SK-N-DZ (cell line): ENCODE measurements at places on chromosomes 7 and 10.

GRCh38 chr10:23525406-23525805 lies 86.5 kb downstream of the OTUD1 start:
- no peak for DNase-seq

DNA sequence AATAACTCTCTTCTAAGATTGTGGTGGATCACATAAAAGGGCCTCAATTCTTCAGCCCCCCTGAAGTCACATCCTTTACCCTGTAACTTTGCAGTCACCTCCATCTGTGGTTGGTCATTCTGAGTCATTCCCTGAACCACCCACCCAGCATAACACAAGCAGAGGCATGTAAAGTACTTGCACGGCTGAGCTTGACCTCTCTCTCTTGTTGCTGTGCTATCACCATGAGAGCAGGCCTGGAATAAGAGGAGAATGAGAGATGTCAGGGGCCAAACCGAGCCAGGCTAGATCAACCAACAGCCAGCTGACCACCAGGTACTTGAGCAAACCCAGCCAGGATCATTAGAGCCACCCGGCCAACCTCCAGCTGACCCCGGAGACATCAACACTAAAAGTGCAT lies 13.5 kb upstream of the STK17A start:
- DNase-seq = no peak

DNA sequence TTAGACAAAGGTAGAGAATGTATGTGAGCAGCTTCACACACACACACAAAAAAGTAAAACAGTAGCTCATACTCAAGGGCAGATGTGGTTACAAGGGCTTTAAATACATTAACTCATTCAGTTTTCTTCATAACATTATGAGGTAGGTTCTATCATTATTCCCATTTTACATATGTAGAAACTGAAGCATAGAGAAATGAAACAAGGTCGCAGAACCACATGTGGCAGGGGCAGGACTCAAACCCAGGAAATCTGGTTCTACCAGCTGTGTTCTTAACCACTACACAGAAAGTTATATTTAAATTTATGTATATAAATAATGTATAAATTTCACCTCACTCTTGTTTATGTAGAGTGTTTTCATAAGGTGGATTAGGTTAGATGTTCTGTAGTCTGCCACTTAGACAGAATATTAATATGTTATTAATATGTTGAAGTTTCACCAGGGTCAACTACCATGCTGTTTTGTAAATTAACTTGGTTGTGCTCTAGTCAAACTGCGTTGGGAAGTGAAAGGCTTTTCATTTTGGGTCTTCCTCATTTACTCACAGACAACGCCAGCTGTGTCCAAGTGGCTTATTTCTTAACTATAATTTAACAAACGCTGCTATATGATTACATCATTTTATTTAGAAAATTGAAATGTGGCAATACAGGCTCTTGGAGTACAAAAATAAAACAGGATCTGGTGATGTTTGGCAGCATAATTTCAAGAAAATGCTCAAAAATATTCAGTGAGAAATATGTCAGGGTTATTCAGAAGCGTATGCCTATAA lies 138.4 kb downstream of the MDFIC start:
- DNase-seq = no peak

DNA sequence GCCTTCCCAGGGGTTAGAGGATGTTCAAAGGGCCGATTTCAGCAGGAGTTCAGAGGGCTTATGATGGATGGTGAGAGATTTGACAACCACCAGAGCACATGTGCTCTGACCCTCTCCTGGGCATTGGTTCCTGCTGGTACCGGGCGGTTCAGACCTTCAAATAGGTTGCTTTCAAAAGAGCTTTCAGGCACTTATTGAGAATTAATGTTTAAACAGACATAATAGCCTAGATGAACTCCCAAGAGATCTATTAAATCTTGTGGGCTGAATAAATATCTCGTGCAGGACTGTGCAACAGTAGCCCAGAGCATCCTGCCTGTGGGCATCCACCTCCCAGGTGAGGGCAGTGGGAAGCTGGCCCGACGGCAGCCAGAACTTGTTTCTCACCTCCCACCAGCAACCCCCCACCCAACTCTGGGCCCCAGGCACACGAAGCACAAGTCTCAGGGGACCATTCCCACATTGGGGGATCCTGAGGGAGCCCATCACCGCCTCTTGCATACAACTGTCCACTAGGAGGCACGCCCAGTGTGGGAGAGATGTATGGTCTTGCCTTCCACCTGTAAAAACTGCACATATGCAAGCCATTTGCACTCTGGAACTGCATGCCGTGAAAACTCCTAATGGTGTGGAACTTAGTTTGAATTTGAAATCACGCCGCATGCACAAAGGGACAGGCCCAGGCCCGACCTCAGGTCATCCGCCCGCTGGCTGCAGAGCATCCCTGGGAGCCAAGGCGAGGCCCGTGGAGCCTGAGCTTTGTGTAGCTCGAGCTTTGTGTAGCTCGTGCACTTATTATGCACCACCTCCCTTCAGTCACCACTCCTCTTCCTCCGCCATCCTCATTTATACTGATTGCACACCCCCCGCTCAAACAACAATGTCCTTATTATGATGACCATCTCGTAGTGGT lies 147.8 kb downstream of the ADCY1 start:
- DNase-seq = no peak

DNA sequence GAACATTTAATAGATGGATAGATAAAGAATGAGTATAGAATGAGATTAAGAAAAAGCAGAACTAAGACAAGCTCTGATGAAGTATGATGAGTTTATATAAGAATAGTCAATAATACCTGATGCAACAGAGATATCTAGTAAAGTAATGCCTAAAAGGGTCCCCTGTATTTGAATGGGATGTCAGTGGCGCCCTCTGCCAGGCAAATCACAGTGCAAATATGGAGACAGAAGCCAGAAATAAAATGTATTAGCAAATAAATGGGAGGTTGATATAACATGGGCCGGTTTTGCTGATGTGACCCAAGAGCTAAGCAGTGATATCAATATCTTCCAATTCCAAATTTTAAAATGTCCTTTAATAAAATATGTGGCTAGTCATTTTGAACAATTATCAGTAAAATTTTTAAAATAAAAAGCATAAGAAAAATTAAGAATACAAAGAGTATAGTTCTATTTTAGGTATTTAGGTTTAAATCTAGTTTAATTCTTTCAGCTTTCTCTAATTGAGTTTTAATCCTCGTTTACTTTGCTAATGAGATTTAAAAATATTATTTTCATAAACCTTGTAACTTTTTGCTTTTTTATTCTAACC lies 62.6 kb downstream of the ADK start:
- no peak for DNase-seq
